ENCODE measurements at places on chromosomes 6 and 20.

DNA sequence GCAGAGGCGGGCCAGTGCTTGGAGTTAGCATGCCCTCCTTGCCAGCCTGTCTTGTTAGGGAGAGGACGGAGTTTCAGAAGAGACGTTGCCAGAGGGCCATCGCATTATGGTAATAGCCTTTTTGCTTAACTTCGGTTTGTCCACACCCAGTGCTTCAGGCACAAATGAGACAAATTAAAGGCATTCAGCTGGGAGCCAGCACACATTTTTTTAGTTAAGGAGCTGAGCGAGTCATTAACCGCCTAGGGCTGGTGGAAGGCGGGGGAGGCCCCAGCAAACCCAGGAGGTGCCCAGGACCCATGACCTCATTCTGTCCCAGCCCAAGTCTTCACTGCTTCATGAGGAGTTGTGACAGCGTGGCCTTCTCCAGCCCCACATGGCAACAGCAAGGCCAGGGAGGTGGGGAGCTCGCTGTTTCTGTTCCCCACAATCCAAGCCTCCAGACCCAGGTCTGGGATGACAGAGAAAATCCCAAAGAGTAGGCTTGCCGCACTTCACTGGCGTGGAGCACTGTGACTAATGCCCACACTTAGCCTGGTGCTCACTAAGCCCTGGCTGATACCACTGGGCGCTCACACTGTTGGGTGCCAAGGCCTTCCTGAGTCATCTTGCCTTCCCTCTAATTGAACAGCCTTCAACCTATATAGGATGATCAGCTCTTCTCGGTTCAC, 237.1 kb downstream of the ANKRD60 start:
- no peak for DNase-seq

GRCh38 chr6:165205632-165206031, 103.8 kb downstream of the C6orf118 start:
- DNase-seq, result no peak

- DNase-seq, result no peak
These were observed 9.4 kb upstream of the NCOA7 start for GRCh38 chr6:125781314-125781868.

DNA sequence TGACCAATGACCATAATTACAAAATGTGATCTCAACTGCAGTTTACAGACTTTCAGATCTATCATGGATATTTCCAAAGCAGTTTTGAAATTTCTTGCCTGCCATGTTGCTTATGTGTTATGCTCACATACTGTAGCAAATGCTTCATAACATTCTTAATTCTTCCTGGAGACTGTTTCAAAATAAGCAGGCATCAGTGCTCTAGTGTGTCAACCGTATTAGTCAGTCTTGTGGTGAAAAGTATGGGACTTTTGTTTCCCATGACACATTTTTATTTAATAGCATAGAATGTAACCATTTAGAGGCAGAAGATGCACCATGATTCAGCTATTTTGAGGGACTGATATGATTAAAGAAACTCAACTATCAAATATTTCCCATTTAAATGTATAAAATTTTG, 1.7 kb downstream of the POPDC3 start:
- DNase-seq, result no peak

DNA sequence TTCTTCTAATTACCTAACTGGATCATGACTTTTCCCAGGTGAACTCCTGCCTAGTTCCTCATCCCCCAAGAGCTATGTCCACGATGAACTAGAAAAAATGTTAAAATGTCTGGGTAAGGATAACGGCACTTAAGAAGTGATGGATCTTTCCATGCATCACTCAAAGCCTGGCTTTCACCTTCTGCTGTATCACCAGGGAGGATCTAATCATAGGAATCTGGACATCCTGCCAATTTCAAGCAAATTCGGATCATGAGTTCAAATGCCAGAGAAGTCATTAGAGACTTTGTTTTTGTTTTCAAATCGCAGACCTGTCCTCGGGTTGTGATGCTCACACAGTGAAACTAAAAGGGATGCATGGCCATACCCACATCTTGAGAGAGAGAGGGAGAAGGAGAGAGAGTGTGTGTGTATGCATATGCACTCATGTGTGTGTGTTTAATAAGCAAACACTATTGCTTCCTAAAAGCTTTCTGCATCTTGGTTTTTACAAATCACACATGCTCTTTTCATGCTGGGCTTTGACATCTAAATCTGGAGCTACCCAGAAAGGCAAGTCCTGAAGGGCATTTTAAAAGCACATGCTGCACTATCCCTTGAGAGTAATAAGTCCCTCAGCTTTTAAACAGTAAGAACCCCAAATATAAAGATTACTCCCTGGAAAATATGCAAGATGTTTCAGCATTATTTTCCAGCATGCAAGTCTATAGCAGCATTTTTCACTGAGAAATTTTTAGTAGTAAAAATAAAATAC, 524.6 kb upstream of the NOX3 start:
- DNase-seq, result no peak

- DNase-seq, result no peak
These were observed 867 bp downstream of the NPBWR2 start for GRCh38 chr20:64106435-64106961.

DNA sequence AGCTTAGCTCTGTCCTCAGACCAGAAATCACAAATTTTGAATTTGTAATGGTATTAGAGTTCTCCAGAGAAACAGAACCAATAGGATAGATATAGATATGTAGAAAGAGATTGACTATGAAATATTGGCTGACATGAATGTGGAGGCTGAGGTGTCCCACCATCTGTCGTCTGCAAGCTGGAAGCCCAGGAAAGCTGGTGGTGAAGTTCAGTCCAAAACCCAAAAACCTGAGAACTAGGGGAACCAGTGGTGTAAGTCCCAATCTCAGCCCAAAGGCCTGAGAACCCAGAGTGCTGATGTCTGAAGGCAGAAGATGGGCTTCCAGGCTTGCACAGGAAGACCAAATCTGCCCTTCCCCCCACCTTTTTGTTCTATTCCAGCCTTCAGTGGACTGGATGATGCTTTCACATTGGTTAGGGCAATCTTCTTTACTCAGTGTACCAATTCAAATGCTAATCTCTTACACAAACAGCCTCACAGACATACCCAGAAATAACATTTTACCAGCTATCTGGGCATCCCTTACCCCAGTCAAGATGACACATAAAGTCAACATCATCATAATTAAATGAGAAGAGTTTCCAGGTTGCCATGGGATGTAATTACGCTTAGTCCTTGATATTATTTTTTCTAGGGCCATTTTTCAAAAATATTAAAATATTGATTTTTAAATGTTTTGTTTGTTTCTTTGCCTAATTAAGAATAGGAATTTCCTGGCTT, 570.8 kb downstream of the UTRN start:
- no peak for DNase-seq

DNA sequence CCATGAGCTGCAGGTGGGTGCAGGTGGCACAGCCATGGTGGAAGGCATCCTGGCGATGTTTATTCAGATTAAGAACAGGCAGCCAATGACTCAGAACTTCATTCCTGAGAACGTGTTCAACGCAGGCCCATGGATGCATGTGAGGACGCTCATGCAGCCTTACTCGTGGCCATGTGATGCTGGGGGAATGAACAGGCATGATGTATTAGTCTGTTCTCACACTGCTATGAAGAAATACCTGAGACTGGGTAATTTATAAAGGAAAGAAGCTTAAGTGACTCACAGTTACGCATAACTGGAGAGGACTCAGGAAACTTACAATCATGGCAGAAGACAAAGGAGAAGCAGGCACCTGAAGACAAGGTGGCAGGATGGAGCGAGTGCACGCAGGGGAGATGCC, 146.6 kb downstream of the RNASET2 start:
- no peak for DNase-seq

DNA sequence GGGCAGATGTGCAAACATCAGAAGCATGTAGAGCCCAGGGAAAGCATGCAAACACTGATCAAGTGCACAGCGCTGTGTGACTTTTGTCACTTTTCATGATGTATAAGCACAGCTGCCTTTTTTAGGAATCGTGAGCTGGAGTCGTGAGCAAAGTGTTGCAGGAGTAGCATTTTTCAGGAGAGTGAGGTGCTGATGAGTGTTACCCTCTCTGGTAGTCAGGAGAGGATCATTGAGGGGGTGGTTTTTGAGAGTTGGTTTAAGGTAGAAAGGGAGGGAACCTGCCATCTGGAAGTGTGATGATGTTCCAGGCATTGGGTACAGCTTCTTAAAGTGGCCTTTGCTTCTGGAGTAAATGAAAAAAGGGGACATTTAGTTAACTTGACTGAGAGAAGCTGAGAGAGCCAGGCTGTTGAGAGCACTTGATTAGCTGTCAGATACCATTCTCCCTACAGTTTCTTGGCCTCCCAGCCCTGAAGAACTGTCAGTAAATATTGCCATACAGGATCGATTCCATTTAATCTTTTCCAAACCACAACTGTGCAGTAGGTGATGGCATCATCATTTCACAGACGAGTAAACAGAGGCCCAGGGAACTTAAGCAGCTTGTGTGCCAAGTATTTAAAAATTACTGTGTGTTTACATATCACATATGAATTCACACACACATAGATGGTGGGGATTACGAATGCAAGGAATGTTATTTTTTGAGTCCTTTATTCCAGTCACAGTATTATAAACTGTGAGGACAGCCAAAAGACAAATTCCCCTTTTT, 28.9 kb downstream of the TPD52L1 start:
- no peak for DNase-seq

GRCh38 chr20:19975436-19975799, 41.7 kb upstream of the NAA20 start:
- no peak for DNase-seq

- peak; percentile 6 for DNase-seq
These were observed 1.9 kb upstream of the SPTLC3 start for GRCh38 chr20:13006825-13007224.

DNA sequence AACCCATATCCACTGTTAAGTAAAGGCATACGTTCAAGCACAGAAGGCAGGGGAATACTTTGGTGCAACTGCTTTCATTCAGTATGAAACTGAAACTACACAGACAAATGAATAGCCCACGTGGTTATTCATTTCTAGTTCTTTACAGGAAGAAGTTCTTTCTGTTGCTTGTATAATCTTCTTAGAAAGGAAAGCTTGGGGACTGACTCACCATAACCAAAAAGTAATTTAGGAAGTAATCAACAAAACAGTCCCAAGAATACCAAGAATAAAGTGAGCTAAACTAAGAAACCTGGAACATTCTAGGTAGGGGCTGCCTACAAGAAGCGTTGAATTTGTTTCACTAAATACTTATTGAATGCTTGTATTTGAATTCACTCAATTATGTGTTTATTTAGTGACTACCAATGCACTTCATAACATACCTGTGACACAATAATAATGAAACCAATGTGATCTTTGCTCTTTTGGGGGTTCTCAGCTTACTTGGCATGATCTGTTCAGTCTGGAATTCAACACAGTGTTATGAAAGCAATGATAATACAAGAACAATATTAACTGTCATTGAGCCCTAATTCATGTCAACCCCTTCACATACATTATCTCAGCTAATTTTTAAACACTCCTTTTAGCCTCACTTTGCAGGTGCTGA, 25.1 kb upstream of the KIAA0408 start:
- DNase-seq, result peak; percentile 71

GRCh38 chr20:2524709-2525506, 11.5 kb upstream of the TMC2 start:
- DNase-seq, result peak; percentile 12

GRCh38 chr6:33313105-33313708, 671 bp downstream of the TAPBP start:
- DNase-seq, result peak; percentile 77

GRCh38 chr20:56212091-56212490, 36.4 kb upstream of the MC3R start:
- no peak for DNase-seq

DNA sequence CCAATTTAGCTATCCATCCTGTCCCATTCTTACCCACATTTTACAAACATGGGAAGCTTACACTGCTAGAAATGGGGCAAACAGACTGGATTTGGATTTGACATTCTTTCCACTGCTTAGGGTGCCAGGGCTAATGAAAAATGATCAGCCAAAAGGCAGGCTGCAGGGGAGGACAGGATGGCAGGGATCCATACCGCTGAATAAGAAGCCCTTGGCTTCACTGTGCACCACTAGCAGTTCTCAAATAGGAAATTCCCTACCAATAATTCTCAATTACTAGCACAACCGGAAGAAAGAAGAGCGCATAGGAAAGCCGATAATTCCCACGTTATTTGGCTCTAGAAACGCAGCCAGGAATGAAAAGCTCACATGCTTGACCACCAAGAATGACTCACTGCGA, 73.1 kb downstream of the NDUFAF5 start:
- no peak for DNase-seq

DNA sequence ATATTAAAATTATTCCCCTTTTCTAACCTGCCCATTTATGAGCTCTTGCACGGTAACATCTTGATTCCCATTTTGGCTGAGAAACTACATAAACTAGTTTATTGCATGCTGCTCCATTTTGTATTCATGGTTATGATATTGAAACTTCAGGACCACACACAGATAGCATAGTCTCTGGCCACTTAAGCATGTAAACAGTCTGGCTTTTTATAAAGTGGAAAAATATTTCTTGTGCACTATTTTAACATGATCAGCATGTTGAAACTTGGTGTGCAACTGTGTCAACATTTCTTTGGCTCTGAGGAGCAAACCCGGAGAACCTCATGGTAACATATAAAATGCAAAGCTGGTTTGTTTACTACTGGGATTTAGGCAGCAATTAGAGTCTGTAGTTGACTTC, 70.7 kb downstream of the SLX4IP start:
- no peak for DNase-seq

- no peak for DNase-seq
These were observed 195.5 kb upstream of the PRDM1 start for GRCh38 chr6:105890521-105891244.

- no peak for DNase-seq
These were observed 43.2 kb downstream of the LY86 start for GRCh38 chr6:6631534-6632276.

GRCh38 chr20:19310541-19310940, 98.1 kb downstream of the SLC24A3 start:
- no peak for DNase-seq

DNA sequence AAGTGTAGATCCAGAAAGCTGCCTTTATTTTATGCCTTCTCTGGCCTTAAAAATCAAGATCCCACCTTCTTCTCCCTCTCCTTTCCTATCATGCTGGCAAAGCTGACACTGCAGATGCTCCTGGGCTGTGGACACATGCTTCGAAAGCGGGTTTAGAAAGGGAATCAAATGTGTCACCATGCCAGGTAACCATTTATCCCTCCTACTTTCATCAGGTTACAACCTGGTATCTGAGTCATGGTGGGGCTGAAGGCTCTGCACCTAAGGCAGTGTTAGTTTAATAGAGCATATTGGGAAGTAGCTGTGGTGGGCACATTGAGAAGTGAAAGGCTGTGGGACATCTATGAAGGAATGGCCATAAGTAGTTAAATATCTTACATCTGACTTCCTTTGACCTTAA, 69.8 kb downstream of the GJA1 start:
- DNase-seq, result no peak

All from inflammatory macrophage treated with lipopolysaccharide for 1 hour (primary cell).